ENCODE measurements at places on chromosomes 6 and 20.

DNA sequence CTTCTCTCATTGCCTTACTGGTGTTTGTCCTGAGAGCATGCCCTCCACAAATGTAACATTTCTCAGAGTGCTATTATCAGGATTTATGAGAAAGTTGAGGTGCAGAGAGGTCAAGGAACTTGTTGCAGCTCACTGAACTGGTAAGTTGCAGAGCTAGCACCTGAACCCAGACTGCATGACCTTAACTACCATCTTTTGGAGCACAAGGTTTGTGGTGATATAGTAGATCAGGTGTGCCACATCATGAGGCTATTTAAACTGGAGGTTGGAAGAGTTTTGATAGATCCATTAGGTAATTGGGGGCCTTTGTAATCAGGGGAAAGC is 112.0 kb upstream of the CITED2 start:
- DNase-seq, result no peak

- no peak for DNase-seq
These were observed 122.3 kb downstream of the RNASET2 start for GRCh38 chr6:166834049-166834448.

DNA sequence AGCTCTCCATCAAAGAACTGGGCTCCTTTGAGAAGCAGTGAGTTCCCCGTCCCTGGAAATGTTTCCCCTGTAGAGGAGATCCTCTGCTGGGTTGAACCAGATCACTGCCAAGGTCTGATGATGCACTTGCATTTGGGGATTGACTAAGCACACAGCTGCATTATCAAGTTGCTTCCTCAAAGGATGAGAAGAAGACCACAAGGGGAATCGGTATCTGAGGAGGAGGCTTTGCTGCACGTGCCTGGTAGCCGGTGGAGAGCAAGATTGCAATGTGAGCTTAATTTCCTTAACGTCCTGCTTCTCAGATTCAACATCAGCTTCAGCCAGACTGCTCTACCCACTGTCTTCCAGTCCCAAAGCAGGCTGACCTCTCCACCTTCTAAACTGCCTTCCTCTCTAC is 128.8 kb upstream of the STMND1 start:
- DNase-seq, result no peak

DNA sequence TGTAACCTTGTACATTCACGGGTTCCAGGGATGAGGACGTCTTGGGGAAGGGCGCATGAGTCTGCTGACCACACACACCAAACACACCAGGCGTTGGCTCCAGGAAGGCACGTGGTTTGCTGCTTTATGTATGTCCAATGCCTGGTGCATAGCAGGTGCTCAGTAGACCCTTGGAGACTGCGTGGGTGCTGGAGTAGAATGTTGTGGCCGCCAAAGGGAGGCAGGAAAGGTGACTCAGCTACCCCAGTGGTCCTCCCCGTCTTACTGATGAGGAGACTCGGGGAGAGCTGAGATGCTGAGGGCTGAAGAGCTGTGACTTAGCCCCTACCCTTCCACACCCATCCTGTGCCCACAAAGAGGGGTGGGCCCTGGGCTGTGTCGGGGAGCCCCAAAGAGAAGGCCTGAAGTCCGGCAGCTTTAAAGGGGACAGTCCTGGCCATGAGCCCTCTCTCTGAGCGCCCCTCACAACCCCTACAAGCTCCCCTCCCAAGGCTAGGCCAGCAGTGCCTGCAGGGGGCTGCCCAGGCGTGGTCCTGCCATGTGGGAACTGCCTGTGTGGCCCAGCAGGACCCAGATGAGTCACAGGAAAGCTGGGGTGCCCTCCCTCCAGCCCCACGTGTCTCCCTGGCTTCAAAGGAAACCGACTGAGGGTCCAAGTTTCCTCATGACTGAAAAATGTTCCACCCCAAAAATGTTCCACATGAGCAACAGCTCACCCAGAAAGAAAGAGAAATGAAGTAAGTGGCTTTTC is 28.0 kb upstream of the PTGIS start:
- DNase-seq, result peak; percentile 23

DNA sequence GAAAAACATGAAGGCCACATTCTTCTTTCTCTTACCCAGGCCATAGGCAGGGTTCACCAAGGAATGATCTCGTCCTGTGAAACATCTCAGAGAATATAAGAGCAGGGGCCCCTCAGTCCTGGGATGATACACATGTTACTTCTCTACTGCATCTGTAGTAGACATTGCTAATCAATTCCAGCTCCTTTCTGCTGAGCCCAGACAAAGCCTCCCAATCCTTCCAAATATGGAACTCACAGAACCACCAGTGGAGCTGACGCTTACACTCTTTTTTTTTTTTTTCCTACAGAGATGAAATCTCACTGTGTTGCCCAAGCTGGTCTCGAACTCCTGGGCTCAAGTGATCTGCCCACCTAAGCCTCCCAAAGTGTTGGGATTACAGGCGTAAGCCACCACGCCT is 9.1 kb downstream of the SNTA1 start:
- no peak for DNase-seq

DNA sequence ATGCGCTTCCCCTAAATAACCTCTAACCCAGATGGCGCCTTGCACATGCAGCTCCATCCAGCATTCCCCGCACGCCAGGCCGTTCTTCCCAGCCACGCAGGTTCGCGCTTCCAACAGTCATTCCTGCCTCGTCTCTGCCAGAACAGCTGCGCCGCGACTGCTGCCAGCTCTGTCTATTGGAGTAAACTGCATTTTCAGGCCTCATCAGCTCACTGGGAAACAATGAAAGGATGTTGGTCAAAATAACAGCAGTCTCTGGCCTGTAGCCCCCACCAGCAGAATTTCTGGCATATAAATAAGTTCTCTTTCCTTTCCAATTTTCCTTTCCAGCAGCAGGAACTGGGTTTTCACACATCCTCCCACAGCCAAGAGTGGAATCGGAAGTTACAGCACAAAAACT is 14.6 kb downstream of the NRSN1 start:
- DNase-seq, result no peak
